ENCODE measurements at places on chromosomes 13 and 19.

DNA sequence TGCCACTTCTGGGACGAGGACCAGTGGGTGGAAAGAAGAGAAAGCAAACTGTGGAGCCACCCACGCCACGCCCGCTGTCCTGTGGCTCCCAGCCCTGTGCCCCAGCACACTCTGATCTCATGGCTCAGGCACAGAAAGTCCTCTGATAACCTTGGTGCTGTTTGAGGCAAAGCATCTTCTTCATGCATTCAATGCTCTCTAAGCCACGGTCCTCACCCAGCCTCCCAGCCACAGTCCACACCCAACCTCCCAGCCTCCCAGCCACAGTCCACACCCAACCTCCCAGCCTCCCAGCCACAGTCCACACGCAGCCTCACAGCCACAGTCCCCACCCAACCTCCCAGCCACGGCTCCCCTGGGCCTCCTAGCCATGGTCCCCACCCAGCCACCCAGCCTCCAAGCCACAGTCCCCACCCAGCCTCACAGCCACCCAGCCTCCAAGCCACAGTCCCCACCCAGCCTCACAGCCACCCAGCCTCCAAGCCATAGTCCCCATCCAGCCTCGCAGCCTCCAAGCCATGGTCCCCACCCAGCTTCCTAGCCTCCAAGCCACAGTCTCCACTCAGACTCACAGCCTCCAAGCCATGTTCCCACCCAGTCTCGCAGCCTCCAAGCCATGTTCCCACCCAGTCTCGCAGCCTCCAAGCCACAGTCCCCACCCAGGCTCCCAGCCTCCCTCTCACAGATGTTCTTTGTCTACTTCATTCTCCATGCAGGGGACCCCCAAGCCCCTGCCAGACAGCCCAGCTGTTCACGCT lies 74.9 kb downstream of the SOX1 start:
- no peak for DNase-seq

GRCh38 chr13:75263741-75264407 lies 218.1 kb downstream of the TBC1D4 start:
- peak; percentile 18 for DNase-seq

GRCh38 chr19:28403690-28404089 lies 809.3 kb downstream of the UQCRFS1 start:
- DNase-seq, result no peak

- no peak for DNase-seq
These were observed 59.4 kb upstream of the SPRY2 start for GRCh38 chr13:80400164-80400864.

GRCh38 chr13:43134868-43135267 lies 111.5 kb downstream of the DNAJC15 start:
- DNase-seq, result no peak
